ENCODE measurements at places on chromosomes 4 and X. TPM values are rescaled to one million over a fixed set of nuclear protein-coding genes. Genes with fewer than 3 reads are reported as not detected.

Gene NRK
- 0.27 TPM for total RNA-seq

Gene FAM184B
- total RNA-seq, result 0.94 TPM

Gene BTK
- 3.0 TPM for total RNA-seq

Gene LNX1
- 25.0 TPM for total RNA-seq

DNA sequence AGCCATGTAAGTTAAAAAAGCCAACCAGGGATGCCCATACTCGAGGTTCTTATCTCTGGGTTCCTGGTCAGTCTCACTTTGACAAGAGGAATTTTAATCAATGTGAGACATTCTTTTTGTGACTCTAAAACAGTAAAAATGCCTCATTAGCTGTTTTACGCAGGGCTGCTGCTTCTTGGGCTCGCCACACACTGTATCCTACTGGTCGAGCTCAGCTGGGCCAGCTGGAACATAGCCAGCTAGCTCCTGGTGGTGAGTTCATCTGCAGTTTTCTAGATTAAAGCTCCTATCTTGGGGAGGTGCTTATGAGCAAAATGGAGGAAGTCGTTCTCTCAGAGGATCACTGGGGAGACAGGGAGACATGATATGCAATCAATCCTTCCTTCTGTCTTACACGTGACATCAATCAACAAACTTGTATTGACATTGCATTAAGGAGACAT lies 55.9 kb upstream of the LEF1 start:
- DNase-seq, result no peak
- H3K4me1 ChIP-seq, result no peaks in the 10 kb centered on the region

DNA sequence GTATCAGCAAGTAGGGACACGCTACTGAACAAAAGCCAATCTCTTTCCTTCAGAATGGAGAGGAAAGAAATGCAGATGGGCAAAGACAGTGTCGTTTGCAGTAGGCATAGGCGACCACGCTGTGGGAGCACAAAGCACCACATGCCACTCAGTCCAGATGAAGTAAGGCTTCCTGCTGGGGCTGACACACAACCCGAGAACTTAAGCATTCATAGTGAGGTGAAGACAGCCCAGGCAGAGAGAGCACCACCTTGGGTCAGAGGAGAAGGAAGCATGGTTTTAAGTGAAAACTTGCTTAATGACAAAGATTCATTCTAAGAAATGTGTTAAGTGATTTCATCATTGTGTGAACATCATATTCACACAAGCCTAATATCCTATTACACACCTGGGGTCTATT lies 238.8 kb downstream of the MGST2 start:
- DNase-seq, result no peak
- H3K4me1 ChIP-seq, result no peaks in the 10 kb centered on the region
- no peaks in the 10 kb centered on the region for H3K36me3 ChIP-seq
- H3K27me3 ChIP-seq, result no peaks in the 10 kb centered on the region

DNA sequence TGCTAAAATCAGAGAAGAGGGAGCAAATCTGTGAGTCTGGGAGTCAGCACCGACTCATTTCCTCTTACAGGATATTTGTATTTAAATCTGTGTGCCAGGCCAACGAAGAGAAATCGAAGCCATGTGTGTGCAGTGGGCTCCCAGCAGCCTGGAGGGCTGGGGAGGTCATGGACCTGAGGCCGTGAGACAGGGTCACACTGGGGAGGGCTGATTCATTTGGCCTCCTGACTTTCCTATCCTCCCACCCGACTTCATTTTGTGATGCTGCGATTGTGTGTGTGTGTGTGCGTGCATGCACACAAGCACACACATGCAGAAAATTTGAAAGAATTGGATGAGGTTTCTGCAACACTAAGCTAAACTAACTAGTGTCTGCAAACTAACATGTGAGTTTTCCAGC lies 48.7 kb upstream of the STX18 start:
- no peak overlapping the region for H3K27ac ChIP-seq
- H3K4me1 ChIP-seq, result no peaks in the 10 kb centered on the region
- no peak for DNase-seq
- H3K27me3 ChIP-seq, result no peaks in the 10 kb centered on the region
- H3K36me3 ChIP-seq, result no peaks in the 10 kb centered on the region

GRCh38 chr4:125550769-125551168 lies 236.0 kb downstream of the FAT4 start:
- DNase-seq, result no peak
- no peak overlapping the region for H3K27ac ChIP-seq
- H3K4me3 ChIP-seq, result no peak overlapping the region
- H3K4me1 ChIP-seq, result no peaks in the 10 kb centered on the region

GRCh38 chrX:47373198-47373597 lies 2.8 kb downstream of the ZNF157 start:
- no peaks in the 10 kb centered on the region for H3K27me3 ChIP-seq
- no peaks in the 10 kb centered on the region for H3K4me1 ChIP-seq
- no peaks in the 10 kb centered on the region for H3K36me3 ChIP-seq

- H3K4me3 ChIP-seq, result no peak overlapping the region
- no peaks in the 10 kb centered on the region for H3K36me3 ChIP-seq
- no peak overlapping the region for H3K27ac ChIP-seq
- no peaks in the 10 kb centered on the region for H3K4me1 ChIP-seq
- DNase-seq, result no peak
Observed at GRCh38 chr4:8571702-8572685, 8.2 kb upstream of the GPR78 start.

DNA sequence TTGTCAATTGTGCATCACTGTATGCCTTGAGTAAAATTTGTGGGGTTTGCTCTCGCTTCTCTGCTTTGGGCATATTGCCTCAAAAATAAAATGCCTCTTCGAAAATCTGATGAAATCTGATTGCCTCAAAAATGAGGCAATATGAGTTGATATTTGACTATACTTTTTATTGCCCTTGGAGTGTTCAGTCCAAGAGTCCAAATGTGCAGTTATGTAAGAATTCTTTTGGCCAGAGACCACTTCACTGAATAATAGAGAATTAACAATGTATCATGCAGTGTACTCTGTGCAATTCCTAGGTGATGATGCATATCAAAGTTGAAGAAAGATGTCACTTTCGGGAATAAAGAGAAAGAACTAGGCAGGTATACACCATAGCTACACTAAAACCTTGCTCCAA lies 8.6 kb downstream of the MAOA start:
- H3K36me3 ChIP-seq, result no peaks in the 10 kb centered on the region
- no peaks in the 10 kb centered on the region for H3K4me1 ChIP-seq
- no peak for DNase-seq
- no peak overlapping the region for H3K4me3 ChIP-seq
- H3K27me3 ChIP-seq, result no peaks in the 10 kb centered on the region
- peak overlapping the region; percentile 9 for H3K27ac ChIP-seq

GRCh38 chr4:7140692-7141069 lies 51.7 kb upstream of the SORCS2 start:
- DNase-seq, result no peak
- no peaks in the 10 kb centered on the region for H3K4me1 ChIP-seq
- no peaks in the 10 kb centered on the region for H3K27me3 ChIP-seq
- H3K27ac ChIP-seq, result no peak overlapping the region
- H3K4me3 ChIP-seq, result no peak overlapping the region

GRCh38 chr4:190020790-190021717 lies 6.0 kb downstream of the FRG2 start:
- H3K27me3 ChIP-seq, result peaks cover 25% of the 10 kb centered on the region
- H3K27ac ChIP-seq, result no peak overlapping the region
- no peaks in the 10 kb centered on the region for H3K36me3 ChIP-seq

DNA sequence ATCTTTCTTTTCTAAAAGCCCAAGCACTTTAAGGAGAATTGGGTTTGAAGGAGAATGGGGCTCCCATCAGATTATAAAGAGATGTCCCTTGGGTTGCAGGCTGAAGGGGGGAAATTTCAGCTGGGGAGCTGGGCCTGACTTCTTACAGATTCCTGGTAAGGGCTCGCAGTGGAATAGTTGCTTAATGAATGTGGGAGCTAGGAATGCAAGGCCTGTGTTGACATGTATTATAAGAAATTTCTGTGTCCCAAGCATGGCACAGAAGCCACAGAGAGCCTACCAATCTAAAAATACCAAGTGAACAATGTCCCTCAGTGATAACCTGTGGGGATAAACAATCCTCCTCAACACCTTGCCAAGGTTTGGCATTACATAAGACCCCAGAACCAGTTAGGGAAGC lies 39.3 kb upstream of the WNK3 start:
- no peak overlapping the region for H3K27ac ChIP-seq
- no peak overlapping the region for H3K4me3 ChIP-seq
- H3K27me3 ChIP-seq, result no peaks in the 10 kb centered on the region
- no peak for DNase-seq
- no peaks in the 10 kb centered on the region for H3K36me3 ChIP-seq

DNA sequence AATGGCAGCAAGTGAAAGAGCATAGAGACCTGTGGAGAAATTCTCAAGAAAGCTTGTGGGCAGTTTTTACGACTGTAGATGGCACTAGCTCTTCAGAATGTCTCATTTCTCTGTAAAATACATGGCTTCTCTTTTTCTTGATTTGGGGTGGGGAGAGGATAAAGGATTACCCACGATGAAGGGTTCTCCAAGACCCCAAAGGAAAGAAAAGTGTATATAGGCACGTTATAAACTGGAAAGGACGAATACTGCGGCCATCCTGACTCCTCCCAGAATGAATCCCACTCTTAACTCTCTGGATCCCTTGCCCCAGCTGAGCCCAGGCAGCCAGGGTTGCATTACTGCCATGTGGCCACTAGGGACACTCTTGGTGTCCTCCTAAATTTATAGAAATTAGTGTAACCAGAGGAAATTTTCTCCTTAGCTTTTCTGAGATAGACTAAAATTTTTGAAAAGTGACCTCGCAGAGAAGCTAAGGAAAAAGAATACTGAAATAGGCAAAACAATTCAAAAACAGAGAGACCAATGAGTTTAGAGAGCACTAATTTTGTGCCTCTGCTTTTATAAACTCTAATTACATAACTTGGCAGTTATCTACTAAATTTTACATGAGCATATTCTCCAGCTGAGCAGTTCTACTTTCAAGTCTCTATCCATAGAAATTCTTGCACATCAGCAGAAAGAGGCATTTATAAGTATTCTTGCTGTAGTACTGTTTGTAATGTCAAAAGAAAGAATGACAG lies 37.8 kb upstream of the PCDH19 start:
- peak; percentile 25 for DNase-seq
- H3K36me3 ChIP-seq, result no peaks in the 10 kb centered on the region
- H3K4me3 ChIP-seq, result no peak overlapping the region
- H3K4me1 ChIP-seq, result no peaks in the 10 kb centered on the region

GRCh38 chrX:117397844-117398243 lies 718.8 kb downstream of the KLHL13 start:
- no peaks in the 10 kb centered on the region for H3K36me3 ChIP-seq
- H3K4me1 ChIP-seq, result no peaks in the 10 kb centered on the region
- no peak for DNase-seq
- H3K4me3 ChIP-seq, result no peak overlapping the region

DNA sequence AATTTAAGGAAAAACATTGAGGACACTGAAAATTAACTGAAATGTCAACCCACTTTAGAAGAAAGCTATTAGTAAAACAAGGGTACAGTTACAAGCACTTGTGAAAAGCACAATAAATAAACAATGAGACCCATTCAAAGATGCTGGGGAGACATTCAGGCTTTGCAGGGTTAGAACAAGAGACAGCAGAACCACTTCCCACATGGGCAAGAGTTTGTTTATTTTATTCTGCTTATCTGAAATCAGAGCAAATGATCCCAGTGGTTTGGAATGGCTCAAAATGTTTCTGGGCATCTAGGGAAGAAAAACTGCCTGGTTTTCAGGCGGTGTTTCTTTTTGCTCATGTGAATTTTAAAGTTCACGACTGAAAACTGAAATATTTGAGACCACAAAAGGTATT lies 42.4 kb downstream of the PPP3CA start:
- no peak for DNase-seq
- H3K36me3 ChIP-seq, result no peaks in the 10 kb centered on the region
- no peak overlapping the region for H3K27ac ChIP-seq
- H3K27me3 ChIP-seq, result no peaks in the 10 kb centered on the region
- H3K4me3 ChIP-seq, result no peak overlapping the region

DNA sequence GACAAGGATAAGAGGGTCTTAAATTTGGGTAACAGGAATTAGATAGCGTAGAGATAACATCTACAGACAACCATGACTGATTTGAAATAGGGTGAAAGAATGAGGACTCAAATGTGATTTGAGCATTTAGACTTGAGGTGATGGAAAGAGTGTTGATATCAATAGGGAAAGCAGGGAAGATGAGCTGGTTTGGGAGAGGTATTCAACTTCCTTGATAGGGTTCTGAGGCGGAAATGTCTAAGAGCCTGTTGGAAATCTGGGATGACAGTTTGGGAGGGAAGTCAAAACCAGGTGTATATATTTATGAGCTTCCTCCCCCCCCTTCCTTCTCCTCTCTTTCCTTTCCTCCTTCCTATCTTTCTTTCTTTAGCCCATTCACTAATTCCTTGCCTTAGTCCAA lies 36.5 kb downstream of the KLHL15 start:
- H3K4me3 ChIP-seq, result no peak overlapping the region
- no peaks in the 10 kb centered on the region for H3K36me3 ChIP-seq
- no peaks in the 10 kb centered on the region for H3K4me1 ChIP-seq
- H3K27me3 ChIP-seq, result no peaks in the 10 kb centered on the region
- H3K27ac ChIP-seq, result no peak overlapping the region

DNA sequence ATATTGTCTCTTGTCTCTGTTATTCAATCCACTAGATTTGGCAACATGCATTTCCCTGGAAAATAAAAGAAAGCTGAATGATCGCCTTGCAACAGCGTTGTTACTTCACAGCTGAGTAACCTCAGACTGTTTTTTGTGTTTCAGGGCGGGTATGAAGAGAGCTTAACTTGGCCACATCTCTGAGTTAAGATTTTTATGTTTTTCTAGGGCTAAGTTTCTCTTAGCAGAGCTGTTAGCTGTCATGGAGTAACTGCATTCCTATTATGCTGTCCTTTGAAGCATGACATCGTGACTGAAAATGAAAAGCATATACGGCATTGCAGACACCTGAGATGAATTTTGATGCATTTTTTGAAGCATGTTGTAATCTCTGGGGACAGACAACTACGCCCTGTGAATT lies 1798.9 kb downstream of the PCDH7 start:
- H3K4me3 ChIP-seq, result no peak overlapping the region
- no peaks in the 10 kb centered on the region for H3K4me1 ChIP-seq
- H3K27ac ChIP-seq, result no peak overlapping the region
- H3K27me3 ChIP-seq, result no peaks in the 10 kb centered on the region
- H3K36me3 ChIP-seq, result no peaks in the 10 kb centered on the region

GRCh38 chr4:137923494-137923893 lies 318.7 kb downstream of the SLC7A11 start:
- no peaks in the 10 kb centered on the region for H3K4me1 ChIP-seq
- H3K27ac ChIP-seq, result no peak overlapping the region
- H3K4me3 ChIP-seq, result no peak overlapping the region
- no peaks in the 10 kb centered on the region for H3K27me3 ChIP-seq
- H3K36me3 ChIP-seq, result no peaks in the 10 kb centered on the region

DNA sequence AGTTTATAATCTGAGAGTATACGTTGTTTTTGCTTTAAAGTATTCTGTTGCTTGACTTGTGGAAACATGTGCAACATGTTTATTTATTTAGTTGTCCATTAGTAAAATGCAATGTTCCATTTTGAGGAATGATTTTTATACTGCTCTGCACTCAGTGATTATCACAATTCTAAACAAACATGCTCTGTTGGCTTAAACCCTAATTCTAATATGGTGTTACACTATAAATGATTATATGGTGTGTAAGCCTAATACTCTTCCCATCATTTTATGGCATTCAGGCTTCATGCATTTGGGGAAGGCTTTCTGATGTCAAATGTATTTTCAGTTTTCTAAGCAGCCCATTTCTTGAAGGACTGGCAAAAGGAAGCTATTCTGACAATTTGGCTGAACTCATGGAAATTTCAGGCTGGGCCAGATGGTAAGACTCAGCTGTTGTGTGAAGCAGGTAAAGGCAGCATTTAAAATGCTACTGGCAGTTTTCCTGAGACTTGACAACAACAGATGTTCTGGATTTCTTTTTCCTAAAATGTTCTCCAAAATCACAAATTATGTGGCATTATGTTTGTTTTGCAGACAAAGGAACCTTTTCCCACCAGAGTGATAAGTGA lies 336.7 kb upstream of the GNPDA2 start:
- DNase-seq, result no peak
- no peaks in the 10 kb centered on the region for H3K27me3 ChIP-seq
- H3K27ac ChIP-seq, result no peak overlapping the region
- no peaks in the 10 kb centered on the region for H3K4me1 ChIP-seq
- H3K4me3 ChIP-seq, result no peak overlapping the region
